ENCODE measurements at places on chromosomes 2 and 18.

DNA sequence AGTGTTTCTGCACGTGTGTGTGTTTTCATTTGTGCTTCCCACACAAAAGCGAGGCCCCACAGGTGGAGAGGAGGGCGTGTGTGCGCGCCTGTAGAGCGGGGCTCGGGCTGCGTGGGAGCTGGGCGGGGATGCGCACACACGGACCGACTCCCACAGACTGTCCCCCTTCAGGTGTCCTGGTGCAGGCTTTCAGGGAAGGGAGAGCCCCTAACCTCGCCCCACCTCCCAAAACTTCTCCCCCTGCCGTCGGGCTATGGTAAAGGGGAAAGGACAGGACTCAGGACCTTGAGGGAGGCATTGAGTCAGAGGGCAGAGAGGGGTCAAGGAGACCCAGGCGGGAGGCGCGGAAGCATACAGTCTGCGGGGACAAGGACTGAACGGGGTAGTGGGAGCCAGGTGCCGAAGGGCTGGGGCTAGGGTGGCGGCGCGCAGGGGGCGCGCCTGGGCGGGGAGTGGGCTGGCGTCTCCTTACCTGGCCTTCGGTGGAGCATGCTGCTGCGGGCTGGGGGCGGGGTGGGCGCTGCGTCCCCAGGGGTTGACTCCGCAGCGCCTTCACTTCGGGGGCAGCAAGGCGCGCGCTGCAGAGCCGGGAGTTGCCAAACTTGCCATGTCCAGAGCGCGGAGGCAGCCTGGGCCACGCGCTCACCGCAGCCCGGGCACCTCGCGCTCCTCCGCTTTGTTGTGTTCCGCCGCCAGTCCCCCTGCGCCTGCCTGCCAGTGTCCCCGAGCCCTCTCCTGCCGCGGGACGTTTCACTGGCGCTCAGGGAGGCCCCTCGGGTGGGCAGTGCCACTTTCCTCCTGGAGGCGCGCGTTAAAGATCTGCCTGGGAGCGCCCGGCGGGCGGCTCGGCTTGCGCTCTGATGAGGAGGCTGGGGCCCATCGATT lies 302.0 kb downstream of the NCKAP5 start:
- DNase-seq, result no peak

GRCh38 chr2:177153805-177154204 lies 58.8 kb upstream of the HNRNPA3 start:
- no peak for DNase-seq

GRCh38 chr2:96826546-96827278 lies 10.6 kb downstream of the CNNM3 start:
- no peak for DNase-seq

DNA sequence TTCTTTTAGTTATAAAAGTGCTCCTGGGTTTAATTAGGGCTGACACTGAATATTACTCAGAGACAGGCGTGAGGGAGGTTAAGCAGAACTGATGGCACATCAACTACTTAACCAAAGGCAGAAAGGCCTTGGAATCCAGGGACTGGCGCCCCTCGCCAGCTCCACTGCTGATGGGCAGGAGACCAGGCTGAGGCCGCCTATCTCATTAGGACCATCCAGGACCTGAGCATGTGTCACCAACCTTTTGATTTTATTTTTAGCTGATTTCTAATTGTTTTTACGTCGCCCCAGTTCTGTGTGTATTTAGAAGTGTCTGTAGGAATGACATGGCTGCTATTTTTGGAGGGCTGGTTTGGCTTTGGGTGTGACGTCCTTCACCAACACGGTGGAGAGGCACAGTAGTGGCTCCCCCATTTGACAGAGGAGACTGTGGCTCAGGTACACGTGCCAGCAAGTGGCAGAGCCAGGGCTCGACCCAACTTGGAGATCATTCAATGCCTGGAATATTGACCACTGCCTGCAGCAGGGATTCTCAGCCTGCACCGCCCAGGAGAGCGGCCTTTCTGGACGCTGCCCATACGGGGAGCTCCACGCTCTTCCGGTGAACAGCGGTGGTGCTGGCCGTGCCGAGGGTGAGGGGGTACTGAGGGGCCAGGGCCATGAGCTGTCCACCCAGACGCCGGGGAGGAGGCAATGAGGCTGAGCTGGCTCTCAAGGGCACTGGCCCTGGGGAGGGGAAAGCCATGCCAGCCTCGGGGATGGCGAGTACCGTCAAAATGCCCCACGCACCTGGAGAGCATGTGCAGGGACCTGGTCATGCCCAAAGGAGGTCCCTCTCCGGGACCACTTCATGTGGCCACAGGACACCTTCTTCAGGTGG lies 205.7 kb downstream of the ASB1 start:
- no peak for DNase-seq

DNA sequence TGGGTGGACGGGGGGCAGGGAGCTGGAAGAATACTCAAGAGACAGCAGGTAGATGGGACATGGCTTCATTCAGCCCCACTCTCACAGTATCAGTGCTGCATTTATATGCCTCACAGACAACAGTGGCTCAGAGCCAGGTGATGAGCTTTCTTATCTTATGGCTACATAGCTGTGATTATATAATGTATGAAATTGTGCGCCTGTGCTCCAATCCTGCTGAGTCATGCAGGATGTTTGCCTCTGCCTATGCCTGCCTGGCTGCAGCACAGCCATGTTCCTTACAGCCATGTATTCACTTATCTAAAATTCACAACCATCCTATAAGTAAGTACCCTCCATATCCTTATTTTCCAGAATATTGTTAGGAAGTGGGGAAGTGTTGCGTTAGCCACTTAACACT lies 37.7 kb upstream of the RNF103 start:
- no peak for DNase-seq

DNA sequence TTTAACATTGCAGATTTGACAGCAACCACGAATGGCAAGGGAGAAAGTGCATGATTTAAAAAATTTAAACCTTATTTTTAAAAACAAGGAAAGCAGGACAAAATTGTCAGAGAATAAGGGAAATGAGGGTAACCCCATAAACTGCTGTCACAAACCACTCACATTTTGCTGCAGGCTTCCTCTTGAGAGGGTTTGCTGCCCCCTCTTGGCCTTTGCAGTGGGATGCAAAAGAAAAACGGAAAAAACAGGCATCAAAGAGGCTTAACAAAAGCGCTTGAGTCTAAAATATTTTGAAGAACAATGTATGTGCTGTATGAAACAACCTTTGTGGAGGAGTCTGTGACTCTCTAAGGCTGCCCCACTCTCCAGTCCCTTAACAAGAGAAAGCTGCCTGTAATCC lies 91.6 kb downstream of the TMX3 start:
- peak; percentile 51 for DNase-seq

Data from suppressor macrophage (primary cell).